Kidney tubule cell (primary cell): ENCODE measurements at places on chromosomes 6 and 20.

DNA sequence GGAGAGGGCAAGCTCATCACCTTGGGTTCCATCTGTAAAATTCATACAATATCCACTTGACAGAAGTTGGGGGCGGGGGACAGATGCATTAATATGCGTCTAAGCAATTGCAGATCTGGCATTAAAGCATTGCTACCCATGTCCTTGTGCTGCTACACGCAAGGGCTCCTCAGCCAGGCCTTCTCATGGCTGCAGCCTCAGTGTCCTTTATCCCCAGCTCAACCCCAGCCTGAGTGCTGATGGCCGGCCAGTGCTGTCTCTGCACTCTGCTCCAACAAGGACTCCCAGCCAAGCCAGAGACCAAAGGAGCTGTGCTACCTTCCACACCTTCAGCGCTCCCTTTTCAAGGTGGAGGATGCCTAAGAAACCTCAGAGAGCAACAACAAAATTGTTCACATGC is 188.5 kb upstream of the STXBP5 start:
- DNase-seq = no peak

GRCh38 chr6:50966532-50966931 is 147.9 kb downstream of the TFAP2B start:
- DNase-seq = no peak

GRCh38 chr6:50720623-50721022 is 7.3 kb downstream of the TFAP2D start:
- DNase-seq = peak; percentile 13

DNA sequence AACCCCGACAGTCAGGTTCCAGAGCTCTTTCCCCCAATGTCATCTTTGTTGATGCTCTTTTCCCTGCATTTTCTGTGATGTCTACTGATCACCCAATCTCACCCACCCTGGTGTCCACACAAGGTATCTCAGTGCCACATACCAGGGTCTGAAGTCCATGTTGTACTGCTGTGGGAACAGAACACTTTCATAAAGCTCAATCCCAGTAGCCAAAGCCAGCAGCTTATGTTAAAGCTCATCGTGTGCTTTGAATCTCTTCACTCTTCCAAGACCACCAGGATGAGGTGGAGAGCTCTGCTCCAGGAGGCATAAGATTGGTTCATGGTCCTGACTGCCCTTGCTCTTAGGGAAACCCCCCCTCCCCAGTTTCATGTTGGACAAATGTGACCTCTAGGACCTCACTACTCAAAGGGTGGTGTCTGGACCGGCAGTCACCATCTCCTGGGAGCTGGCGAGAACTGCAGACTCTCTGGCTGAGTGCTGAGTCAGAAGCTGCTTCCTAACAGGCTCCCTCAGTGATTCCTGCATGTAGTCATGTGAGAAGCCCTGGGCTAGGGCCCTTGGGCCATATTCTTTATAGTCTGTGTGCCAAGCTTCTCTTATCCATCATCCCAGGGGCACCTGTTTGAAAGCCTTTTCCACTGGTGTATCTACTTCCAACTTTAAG is 13.4 kb upstream of the CPNE5 start:
- peak; percentile 77 for DNase-seq

DNA sequence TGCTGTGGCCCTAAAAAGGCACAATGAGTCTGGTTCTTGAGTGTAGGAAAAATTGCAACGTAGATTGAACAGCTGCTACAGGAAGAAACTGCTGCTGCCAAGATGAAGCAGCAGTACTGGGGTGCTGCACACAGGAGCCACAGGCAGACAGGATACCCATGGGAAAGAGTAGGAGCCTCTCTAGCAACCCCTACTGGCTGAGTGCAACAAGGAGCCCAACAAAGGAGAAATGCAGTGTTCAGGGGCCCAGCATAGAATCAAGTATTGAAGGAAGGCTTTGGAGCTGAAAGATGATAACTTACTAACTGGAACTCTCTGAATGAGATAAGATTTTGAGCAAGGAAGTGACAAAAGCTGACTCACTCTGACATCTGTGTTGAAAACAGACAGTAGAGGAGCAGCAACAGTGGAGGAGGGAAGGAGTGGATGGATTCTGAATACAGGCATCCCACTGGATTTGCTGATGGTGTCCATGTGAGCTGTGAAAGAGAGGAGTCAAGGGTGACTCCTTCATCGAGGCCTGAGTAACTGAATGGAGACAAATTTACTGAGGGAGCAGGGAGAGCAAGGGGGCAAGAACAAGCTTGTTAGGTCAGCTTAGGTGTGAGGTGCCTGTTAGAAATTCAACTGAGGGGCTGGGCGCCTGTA is 534.7 kb upstream of the JARID2 start:
- peak; percentile 88 for DNase-seq

GRCh38 chr6:39086294-39086693 is 28.7 kb downstream of the SAYSD1 start:
- DNase-seq = no peak

- no peak for DNase-seq
Observed at GRCh38 chr6:52144196-52145076, 41.7 kb upstream of the IL17A start.

DNA sequence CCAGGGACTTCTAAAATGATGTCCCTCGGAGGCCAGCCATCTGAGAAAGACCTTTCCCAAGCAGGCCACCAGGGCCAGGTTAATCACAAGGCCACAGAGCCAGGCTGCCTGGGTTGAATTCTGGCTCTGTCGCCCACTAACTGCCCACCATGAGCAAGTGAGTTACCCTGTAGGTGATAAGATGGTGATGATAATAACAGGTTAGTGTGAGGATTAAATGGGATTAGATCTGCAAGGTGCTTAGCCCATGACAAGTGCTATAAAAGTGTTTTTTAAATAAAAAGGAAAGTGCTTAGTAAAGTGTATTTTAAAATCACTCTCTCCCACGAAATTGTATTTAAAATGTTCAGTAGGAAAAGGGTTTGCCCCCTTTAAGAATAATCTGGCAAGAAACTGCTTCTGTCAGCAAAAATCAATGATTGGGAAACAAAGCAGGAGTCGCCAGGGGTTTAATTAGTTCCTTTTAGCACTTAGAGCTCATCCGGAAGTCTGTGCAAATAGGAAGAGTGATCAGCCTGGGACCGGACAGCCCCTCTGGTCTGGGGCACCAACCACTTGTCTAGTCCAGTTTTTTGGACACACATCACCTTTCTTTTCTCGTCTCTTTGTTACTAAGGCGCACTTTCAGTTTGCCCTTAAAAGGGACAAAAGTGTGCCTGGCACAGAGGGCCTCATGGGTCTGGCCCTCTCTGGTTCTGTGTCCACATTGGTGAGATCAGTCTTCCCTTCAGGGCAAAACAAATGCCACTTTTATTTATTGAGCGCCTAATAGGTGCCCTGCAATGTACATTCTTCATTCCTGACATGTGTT is 150.4 kb downstream of the GRM4 start:
- no peak for DNase-seq

- DNase-seq = no peak
Observed at GRCh38 chr20:62825333-62825985, 8.6 kb downstream of the COL9A3 start.

GRCh38 chr6:148768646-148769270 is 21.9 kb downstream of the UST start:
- DNase-seq = no peak

GRCh38 chr20:1820138-1821079 is 74.8 kb upstream of the SIRPA start:
- peak; percentile 78 for DNase-seq

DNA sequence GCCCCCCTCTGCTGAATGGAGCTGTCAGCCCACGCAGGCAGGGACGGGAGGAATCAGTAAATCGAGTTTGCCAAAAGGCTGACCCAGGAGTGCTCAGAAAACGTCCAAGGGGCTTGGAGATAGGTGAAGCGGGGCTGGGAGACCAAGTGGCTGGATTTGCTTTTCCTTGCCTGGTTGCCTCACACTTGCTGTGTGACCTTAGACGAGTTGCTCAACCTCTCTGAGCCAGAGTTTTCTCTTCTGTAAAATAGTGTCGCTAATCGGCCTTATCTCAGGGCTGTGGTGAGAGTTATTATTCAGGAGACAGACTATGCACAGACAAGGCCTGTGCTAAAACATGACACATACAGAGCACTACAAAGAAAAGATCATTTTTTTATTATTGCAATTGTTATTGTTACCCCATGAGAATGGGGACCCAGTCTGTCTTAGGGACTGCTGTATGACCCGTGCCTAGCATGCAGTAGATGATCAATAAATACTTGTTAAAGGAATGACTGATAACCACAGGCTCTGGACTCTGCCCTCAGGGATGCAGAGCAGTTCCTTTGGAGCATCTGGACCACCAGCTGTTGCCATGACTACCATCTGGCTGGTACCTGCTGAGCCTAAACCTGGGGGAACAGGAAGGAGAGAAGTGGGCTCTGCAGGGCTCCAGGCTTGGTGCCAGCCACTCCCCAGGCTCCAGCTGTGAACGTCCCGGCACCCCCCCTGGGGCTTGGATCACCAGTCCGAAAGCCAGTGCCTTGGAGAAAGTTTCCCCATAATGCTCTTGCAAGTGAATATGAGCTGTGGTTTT is 901 bp downstream of the KCNK15 start:
- DNase-seq = peak; percentile 4

DNA sequence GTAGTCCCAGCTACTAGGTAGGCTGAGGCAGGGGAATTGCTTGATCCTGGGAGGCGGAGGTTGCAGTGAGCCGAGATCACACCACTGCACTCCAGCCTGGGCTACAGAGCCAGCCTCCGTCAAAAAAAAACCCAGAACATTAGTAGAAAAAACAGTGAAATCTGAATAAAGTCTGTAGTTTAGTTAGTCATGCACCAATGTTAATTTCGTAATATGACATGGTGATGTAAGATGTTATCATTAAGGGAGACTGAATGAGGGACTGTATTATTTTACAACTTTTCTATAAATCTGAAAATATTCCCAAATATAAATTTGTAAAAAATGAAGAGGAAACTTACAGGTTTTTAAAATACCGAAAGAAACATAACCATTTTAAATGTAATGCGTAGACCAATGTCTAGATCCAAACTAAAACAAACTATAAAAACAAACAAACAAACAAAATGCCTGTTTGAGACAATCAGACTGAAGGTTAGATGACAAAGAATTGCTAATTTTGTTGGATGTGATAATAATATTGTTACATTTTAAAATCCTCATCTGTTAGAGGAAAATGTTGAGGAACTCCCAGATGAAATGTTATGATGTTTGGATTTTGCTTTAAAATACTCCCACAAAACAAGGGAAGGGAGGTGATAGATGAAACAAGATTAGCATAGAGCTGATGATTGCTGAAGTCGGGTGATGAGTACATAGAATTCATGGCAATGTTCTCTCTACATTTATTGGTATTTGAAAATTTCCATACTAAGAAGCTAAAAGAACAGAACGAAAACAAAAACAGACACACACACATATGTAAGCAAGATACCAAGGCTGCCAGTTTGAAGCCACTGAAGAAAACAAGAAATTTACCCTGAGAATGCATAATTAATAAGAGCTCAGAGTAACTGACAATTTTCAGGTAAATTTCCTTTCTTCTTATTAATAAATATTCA is 1.8 kb downstream of the GSTA4 start:
- DNase-seq = no peak

GRCh38 chr20:12733811-12734210 is 275.0 kb upstream of the SPTLC3 start:
- DNase-seq = peak; percentile 44

DNA sequence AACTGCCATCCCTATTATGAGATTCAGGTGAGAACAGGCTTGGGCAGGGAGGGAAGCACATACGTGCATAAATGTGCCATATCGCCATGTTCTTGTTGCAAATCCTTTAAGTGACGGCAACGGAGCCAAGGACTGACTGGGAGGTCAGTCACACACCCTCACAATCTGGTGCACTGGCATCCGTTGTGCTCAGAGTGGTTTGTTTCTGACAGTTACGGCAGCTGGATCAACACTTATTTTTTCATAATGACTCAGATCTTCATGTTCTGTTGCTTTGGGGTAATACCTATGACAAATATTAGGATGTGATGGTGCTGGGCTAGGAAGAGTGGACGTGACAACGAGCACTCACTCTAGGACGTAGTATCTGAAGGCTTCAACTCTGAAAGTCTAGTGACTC is 56.2 kb upstream of the PREP start:
- DNase-seq = no peak

- DNase-seq = peak; percentile 92
Observed at GRCh38 chr20:14984768-14985622, 647.6 kb upstream of the FLRT3 start.

- peak; percentile 63 for DNase-seq
Observed at GRCh38 chr6:116840091-116840490, 11.2 kb upstream of the GPRC6A start.

DNA sequence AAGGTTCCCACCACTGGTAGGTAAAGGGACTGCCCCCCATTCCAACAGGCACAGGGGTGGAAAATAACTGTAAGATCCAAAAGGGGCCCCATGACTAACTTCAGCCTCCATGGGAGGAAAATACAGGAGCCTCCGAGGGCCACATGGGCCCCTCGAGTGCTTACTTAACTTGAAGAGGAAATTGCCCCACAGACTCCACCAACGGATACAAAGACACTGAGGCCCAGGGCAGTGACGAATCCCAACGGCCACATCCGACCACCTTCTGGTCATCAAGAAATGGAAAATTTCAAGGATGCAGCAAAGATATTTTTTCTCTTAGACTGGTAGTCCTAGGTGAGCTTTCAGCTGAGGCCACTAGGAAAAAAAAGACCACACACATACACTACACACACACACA is 116.0 kb upstream of the MRPS10 start:
- no peak for DNase-seq

- no peak for DNase-seq
Observed at GRCh38 chr20:63280929-63281545, 8.4 kb downstream of the ARFGAP1 start.

GRCh38 chr6:24972311-24972958 is 36.7 kb upstream of the RIPOR2 start:
- no peak for DNase-seq

DNA sequence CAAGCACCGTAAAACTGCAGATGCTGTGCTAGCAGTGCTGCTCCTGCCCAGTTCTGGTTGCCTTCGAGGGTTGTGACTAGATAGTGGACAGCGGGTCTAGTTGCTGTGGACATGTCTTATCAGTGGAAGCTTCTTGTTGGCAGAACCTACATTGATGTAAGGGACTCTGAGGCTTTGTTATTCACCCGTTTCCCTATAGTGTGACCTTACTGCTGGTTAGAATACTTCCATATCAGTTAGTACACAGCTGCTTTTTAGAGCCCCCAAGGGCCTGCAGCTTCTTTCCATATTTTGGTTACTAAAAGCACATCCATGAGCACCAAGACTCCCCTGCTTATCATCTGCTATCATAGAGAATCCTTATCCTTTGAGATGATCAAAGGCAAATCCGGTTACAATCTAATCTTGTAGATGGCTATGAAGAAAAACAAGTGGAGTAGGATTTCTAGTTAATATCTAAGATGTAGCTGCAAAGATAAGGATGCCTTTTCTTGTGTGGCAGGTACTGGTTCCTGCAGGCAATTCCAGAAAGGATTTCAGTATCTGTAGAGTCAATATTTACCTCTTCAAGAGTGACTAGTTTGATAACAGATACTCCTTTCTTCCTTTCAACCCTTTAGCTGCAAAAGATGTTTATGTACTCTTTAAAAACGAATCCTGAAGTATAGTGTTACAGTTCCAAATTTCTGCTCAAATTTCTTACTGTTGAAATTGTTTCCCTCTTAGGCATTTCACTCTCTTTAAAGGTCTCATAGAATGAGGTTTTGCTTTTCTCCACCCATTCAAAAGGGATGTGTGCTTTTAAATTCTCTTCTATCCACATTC is 163.6 kb downstream of the JARID2 start:
- DNase-seq = no peak
